ENCODE measurements at places on chromosomes 7 and 10.
A peak's percentile ranks its signal among the peaks of the same experiment; 100 is the strongest.

DNA sequence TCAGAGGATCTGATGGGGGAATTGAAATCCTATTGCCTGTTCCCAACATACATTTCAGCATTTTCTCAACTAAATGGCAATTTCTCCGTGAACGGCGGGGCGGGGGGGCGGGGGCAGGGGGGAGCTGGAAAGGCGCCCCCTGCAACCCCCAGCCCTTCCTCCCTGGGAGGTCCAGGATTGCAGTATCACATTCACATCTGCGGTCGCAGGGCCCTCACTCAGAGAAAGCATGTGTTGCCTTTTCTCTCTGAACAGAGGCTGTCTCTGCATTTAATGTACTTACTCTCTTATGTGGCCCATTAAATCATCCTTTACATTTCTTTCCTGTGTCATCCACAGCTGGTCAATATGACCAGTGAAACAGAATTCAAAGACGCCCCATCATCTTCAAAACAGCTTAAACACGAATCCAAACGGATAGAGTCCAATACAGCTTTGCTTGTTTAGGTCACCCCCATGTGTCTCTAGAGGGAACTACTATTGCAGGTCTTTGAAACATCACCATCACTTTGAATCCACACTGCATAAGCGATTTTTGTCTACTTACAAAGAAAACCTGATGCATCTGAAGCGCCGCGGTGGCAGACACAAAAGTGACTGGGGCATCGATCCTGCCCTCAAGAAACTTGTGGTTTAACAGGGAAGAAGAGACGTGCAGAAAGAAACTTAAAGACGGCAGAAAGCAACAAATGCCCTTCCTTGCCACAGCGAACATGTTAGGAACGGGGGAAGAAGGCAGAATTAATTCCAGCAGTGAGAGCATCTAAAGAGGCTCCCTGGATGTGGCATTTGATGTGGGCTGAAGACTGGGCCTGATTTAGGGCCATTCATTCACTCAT lies 17.0 kb upstream of the ECHDC3 start:
- H3K4me1 ChIP-seq = peaks cover 29% of the 10 kb centered on the region
- H3K27ac ChIP-seq = peak overlapping the region; percentile 79
- no peaks in the 10 kb centered on the region for H3K36me3 ChIP-seq
- no peak overlapping the region for H3K4me3 ChIP-seq
- no peak for DNase-seq

DNA sequence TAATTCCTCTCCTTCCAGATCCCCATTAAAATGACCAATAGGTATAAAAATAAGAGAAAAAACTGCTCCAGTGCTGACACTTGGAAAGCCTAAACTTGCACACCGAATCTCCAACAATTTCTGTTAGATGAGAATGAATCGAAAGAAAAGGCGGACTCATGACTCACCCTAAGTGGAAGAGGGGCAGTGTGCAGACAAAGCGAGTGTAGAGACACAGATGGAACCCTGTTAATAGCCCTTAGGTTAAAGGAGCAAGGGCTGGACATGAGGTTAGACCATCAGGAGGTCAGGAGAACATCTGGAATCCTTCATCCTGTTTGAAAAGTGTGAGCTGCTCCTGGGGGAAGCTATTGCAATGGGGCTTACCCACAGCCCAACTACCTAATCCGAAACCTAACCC lies 103.4 kb upstream of the GLI3 start:
- H3K27me3 ChIP-seq = no peaks in the 10 kb centered on the region
- no peak for DNase-seq
- no peaks in the 10 kb centered on the region for H3K36me3 ChIP-seq
- no peak overlapping the region for H3K4me3 ChIP-seq
- H3K27ac ChIP-seq = no peak overlapping the region

DNA sequence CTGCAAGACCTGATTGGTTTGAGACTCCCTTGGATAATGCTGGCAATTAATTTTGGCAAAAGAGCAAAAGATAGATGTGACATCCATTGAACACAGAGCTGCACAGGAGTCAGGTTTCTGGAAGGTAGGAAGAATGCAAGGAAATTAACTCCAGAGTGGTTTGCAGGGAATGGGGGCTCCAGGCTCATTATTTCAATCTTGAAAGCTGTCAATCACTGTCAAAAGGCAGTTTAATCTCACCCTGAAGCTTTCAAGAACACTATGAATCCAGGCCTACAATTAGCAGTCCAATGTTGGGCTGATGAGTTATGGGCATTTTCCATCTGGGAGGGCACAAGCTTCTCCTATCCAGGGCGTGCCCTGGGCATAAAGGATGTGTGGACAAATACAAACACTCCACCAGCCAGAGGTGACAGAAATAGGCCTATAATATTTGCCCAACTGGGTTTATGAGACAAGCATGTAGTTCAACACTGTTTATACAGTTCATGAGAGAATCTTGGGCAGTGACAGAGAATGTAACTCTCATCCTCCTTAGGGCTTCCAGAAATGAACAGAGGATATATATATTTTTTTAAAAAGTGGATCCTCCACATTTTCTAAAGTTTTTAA lies 80.5 kb downstream of the KCNMA1 start:
- no peak overlapping the region for H3K27ac ChIP-seq
- peaks cover 2% of the 10 kb centered on the region for H3K4me1 ChIP-seq
- no peak for DNase-seq
- H3K27me3 ChIP-seq = no peaks in the 10 kb centered on the region

GRCh38 chr7:128352153-128352537 lies 8.4 kb upstream of the RBM28 start:
- no peak overlapping the region for H3K4me3 ChIP-seq
- no peak for DNase-seq
- peaks cover 31% of the 10 kb centered on the region for H3K27me3 ChIP-seq
- H3K36me3 ChIP-seq = no peaks in the 10 kb centered on the region
- H3K27ac ChIP-seq = no peak overlapping the region

- no peaks in the 10 kb centered on the region for H3K36me3 ChIP-seq
Observed at GRCh38 chr7:50479743-50480517, 29.8 kb upstream of the FIGNL1 start.

- peaks cover 33% of the 10 kb centered on the region for H3K4me1 ChIP-seq
- H3K36me3 ChIP-seq = no peaks in the 10 kb centered on the region
- H3K27ac ChIP-seq = no peak overlapping the region
- peaks cover 6% of the 10 kb centered on the region for H3K27me3 ChIP-seq
- H3K4me3 ChIP-seq = no peak overlapping the region
Observed at GRCh38 chr7:36775676-36776075, 51.4 kb upstream of the AOAH start.

DNA sequence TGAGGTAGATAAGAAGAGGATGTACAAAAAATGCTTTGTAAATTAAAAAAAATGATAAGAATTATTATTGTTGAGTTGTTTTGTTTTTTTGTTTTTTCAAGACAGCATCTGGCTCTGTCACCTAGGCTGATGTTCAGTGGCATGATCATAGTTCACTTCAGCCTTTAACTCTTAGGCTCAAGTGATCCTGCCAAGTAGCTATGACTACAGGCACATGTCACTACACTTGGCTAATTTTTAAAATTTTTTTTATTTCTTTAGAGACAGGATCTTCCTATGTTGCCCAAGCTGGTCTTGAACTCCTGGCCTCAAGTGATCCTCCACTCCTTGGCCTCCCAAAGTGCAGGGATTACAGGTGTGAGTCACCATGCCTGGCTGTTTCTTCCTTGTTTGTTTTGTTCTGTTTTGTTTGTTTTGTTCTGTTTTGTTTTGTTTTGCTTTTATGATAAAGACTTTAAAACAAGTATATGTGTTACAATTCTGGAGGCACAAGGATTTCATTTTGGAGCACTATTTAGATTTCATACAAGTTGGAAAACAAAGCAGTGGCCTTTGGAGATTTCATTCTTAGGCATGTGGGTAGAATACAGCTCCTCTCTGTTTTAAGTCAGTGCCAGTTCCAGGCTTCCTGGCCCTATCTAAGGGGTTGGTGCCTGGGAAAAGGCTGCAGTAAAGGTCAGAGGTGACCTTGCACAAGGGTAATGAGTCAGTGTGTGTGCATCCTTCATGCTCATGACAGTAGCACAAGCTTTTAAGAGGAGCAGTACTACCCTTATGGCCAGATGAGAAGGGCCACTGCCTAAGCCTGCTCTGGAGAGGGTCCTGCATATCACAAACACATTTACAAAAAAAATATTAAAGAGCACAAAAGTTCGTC lies 17.9 kb downstream of the FGFBP3 start:
- no peak for DNase-seq
- peaks cover 8% of the 10 kb centered on the region for H3K4me1 ChIP-seq
- no peaks in the 10 kb centered on the region for H3K36me3 ChIP-seq
- H3K4me3 ChIP-seq = no peak overlapping the region
- H3K27ac ChIP-seq = no peak overlapping the region

DNA sequence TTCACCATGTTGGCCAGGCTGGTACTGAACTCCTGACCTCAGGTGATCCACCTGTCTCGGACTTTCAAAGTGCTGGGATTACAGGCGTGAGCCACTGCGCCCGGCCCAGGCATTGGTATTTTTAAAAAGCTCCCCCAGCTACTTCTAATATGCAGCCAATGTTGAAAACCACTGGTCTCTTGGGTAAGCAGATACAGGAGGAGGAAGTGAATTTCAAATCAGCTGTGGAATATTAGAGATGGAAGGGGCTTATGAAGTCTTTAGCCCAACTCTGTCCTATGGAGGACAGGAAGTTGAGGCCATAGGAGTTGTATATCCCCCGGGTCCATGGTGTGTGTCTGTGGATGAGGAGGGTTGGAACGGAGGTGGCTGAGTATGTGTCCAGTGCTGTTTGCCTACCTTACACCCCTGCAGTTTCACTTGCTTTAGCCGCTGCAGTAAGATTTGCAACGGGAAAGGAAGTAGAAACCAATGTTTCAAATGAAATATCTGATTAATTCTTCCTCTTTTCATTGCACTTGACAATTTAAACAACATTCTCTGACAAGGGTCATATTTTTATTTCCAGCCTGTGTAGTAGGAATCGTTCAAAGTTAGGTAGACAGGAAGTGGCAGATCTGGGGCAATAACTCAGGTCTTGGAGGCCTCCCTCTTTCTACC lies 3.4 kb downstream of the PDE6C start:
- peak overlapping the region; percentile 70 for H3K4me3 ChIP-seq
- H3K27ac ChIP-seq = no peak overlapping the region
- H3K4me1 ChIP-seq = peaks cover 8% of the 10 kb centered on the region
- peaks cover 7% of the 10 kb centered on the region for H3K27me3 ChIP-seq

DNA sequence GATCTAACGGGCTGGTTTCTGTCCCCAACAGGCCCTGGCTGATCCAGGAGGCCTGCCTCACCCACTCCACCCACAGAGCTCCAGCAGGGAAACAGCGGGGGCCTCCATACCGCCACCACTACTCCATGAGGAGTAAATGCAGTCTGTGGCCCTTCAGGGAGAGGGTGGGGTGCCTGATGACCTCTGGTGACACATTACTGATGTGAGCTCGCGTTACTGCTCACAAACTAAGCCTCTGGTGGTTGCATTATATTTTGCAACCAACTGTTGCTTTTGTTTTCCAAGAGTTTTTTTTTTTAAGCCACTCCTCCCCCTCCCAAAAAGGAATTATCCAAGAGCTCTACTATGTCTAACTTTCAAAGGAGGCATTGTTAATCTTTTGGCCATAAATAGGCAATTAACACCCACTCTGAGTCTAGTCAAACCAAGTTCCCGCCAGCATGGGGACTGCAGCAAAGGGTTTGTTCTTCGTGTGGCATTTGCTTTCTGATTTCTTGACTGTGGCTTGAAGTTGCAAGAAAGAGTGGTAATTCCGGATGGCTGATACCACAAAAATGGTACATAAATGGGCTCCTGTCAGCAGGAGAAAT lies 72.6 kb downstream of the FAM53B start:
- no peak overlapping the region for H3K4me3 ChIP-seq
- H3K27ac ChIP-seq = peak overlapping the region; percentile 80
- H3K4me1 ChIP-seq = peaks cover 72% of the 10 kb centered on the region
- no peak for DNase-seq

DNA sequence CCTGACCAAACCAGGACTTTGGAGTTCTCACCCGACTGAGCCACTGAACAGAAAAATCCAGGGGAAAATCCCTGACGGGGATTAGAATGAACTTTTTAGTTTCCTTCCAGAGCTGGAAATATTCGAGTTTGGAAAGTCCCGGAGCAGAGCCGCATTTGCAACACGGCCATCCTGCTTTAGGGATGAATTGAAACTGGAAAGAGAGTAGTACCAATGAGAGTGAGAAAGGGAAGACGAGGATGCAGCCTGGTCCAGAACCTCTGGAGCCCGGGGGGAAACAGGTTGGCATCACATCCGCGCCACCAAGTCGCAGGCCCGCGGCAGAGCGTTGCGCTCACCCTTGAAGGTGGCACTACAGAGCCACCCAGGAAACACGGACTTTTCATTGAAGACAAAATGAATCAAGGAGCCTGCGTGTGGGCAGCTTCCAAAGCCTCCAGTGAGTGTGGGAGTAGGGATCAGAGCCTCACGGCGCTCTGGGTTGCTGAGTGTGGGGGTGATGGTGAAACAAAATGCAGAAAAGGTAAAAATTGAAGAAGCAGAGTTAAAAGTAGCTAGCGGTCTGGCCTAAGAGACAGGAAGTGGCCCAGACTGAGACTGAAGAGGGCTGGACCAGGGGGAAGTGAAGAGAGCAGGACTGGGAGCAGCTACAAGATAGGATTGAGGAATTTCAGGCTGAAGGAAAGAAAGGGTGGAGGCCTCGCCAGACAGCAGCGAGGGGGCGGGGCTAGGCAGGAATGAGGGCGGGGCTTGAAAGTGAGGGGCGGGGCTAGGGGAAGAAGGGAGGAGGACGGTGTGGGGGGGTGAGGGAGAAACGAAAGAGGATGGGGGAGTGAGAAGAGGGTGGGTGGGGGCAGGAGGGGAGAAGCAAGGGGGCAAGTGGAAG lies 1.8 kb downstream of the SMURF1 start:
- H3K36me3 ChIP-seq = peaks cover 5% of the 10 kb centered on the region
- peaks cover 3% of the 10 kb centered on the region for H3K27me3 ChIP-seq
- peak overlapping the region; percentile 87 for H3K27ac ChIP-seq
- H3K4me1 ChIP-seq = peaks cover 53% of the 10 kb centered on the region
- H3K4me3 ChIP-seq = peak overlapping the region; percentile 78

DNA sequence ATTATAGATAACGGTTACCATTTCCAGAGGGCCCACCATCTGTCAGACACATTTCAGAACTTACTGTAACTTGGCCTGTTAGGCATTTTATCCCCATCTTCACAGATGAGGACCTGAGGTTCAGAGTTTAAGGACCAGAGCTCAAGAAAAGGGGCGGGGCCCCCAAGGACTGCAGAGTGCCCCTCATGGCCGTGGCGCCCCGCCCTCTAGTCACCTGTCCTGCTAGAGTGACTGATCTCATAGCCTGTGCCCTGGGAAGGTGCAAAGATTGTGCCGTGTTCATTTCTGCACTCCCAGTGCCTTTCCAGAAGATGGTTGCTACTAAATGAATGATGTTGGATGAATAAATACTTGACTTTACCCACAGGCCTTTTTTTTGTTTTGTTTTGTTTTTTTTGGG lies 107.0 kb downstream of the XRCC2 start:
- H3K27me3 ChIP-seq = peaks cover 1% of the 10 kb centered on the region
- H3K36me3 ChIP-seq = no peaks in the 10 kb centered on the region
- no peaks in the 10 kb centered on the region for H3K4me1 ChIP-seq
- H3K4me3 ChIP-seq = no peak overlapping the region
- DNase-seq = no peak

Data from activated B cell treated with CpG ODN at 0.5 μM for 24 hours (primary cell).